ENCODE measurements at places on chromosomes 3 and 15.

GRCh38 chr3:169641167-169641566, 22.3 kb downstream of the MECOM start:
- DNase-seq, result no peak

- no peak for DNase-seq
Measured at GRCh38 chr3:184289426-184289938, 9.6 kb upstream of the PSMD2 start.

DNA sequence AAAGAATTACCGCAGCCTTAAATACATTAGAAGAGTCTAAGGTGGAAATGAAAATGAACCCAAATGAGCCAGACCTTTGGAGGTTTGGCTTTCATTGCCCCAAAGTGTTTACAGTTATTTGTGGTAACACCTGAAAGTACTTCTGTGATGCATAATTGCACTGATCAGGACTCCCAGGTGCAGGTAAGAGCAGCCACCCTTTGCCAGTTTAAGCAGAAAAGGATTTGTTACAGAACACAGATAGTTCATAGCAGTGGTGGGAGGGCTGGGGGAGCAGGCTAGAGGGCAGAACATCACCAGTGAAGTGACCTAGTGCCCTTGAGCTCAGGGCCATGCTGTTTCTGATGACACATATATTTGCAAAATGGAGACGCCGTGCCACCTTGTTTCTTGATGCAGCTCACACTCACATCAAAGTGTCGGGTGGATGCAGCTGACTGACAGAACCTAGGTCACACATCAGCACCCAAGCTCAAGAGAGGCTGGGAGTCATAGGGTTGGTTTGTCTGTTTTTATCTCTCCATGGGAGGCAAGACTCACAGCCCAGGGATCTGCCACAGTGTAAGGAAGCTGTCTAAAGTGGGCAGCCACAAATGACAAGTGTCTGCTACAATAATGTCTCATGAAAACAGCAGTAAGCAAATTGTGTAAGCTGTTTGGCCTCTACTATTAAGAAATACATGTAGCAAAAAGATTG, 49.1 kb downstream of the NEK11 start:
- DNase-seq, result no peak

DNA sequence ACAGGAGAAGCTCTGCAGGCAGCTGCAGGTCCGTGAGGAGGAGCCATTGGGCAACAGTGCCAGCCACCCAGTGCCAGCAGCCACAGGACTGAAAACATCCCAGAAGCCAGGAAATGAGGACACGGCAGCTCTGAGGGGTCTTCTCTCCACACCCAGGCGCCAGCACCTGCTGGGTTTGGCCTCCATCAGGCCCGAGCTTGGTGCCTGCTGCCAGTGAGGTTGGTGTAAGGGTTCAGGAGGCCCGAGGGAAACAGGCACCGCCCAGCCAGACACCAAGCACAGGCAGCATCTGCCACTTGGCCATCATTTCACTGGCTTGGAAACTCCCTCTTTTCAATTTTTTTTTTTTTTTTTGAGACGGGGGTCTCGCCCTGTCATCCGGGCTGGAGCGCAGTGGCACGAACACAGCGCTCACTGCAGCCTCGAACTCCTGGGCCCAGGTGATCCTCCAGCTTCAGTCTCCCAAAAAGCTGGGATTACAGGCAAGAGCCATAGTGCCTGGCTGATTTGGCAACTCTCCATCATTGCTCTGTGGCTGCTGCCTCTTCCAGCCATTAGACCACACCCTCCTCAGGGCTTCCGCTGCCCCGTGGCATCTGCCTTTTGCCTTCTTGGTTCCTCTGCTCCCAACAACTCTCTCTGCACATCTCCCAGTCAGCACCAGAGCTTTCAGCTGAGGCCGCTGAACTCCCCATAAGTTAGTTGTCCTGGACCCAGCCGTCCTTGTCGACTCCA, 1.5 kb upstream of the ITIH3 start:
- no peak for DNase-seq

DNA sequence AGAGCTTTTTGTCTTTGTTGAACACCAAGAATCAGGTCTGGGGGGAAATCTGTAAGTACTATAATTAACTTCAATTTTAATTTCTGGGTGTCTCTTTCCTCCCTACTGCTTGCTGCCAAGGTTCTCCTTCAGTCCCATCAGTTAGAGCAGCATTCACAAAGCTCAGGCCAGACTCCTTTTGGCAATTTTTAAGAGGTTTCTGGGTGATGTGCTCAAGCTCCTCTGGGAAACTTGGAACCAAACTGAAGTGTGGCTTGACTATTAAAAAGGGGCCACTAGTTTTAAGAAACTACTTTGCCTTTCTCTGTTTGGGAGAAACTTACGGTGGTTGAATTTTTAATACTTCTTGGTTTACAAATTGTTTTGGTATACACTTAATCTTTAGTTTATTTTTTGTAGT, 227.7 kb upstream of the SOX2 start:
- no peak for DNase-seq

DNA sequence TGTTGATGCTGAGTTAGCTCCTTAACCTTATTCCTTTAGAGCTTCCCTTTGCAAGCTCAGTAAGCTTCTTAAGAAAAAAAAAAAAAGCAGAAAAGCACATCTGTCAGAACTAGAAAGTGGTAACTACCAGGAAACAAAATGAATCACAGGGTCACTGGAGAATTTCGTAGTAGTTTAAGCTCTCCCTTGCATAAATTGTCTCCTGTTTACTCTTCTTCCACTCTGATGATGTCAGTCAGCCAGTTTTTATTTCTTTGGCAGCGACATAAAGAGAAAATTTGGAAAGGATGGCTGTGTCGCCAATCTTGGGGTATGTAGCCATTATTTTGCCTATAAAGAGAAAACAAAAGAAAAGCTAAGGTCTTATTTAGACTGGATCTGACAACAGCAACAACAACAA, 3.2 kb upstream of the GABRR3 start:
- DNase-seq, result no peak

DNA sequence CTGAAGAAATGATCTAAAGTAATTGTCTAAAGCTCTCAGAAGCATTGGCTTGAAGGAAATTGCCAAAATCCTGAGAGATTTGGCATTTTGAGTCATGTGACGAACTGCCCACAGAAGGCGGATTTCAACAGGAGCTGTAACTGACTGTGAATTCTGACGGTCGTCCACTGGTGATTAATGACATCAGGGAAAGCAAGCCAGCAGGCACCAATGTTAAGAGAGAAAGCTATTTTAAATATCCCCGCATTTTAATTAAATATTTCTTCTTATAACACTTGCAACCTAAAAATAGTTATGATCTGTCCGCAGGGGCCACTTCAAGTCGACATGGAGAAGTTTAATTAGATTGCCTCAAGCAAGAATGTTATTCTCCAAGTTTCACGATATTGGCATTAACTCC, 51.6 kb downstream of the WNT5A start:
- DNase-seq, result no peak

DNA sequence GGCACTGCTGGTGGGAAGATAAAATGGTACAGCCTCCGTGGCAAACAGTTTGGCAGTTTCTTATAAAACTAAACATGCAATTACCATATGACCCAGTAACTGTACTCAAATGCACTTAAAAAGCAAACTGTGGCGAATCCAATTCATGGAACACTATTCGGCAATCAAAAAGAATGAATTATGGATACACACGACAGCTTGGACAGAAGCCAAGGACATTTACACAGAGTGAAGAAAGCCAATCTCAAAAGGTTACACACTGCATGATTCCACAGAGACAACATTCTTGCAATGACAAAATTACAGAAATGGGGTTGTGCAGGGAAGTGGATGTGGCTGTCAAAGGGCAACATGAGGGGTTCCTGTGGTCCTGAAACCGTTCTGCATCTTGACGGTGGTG, 122.1 kb upstream of the IQSEC1 start:
- no peak for DNase-seq

DNA sequence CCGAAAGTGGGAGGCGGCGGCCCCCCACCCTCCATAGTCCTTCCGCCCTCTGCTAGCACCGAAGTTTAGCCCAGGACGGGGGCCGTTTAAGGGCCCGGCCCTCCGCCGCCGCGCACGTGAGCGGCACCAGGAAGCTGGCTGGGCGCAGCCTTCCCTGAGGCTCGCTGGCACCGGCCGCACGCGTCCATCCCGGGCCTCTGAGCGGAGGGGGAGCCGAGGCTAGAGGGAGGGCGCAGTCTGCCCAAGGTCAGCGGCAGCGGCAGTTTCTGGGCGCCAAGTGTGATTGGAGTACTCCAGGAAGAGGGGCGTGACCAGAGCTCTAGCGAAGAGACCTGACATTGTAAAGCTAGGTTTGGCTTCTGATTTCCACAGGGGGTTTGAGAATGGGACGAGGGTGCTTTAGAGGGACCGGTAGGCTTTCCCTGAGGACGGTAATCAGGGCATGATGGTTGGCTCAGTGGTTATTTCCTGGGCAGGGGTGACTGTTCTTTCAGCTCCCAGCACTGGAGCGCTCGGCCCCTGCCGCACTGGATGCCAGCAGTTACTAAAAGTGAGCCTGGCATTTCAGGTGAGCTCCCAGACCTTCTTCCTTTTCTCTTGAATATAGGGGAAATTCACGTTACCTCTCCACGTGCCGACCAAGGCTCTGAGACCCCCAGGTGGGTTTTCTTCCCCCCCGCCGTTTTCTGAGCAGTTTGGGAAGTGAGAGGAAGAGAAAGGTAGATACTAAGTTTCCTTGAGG, 853 bp downstream of the TEX264 start:
- no peak for DNase-seq

- DNase-seq, result no peak
Measured at GRCh38 chr3:36820083-36820482, 55.7 kb upstream of the DCLK3 start.

DNA sequence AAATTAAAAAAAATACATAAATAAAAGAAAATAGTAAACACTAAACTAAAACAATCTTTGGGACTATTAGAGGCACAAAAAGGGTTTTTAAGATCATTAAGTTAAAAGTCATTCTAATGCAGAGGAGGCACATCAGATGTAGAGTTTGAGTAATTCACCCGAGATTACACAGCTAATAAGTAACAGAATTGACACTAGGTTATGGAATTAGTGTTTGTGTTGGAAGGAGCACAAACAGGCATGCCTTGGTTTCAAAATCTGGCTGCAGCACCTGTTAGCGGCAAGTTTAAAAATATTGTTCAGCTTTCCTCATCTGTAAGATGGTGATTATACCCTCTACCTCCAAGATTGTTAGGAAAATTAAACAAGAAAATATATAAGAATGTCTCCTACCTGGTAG, 39.0 kb downstream of the RASA2 start:
- no peak for DNase-seq

DNA sequence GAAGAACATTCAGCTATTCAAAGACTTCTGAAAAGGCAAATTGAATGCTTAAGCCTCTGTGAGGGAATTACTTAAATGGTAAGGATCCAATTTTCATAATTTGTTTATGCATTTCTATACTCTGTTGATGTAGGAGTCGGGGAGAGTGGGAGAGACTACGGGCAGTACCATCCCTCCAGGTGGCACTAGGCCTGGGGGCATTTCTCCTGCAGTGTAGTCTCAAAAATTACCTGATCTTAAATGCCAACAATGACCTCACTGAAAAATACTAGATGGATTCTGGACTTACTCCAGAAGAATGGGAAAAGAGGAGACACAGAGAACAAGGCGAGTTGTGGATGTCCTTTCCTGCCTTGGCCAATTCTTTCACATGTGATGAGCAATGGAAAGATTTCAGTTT, 77.8 kb upstream of the PLXND1 start:
- DNase-seq, result no peak

- no peak for DNase-seq
Measured at GRCh38 chr3:71271596-71271995, 311.9 kb downstream of the FOXP1 start.

- DNase-seq, result no peak
Measured at GRCh38 chr3:121786485-121786884, 36.9 kb upstream of the GOLGB1 start.

GRCh38 chr3:64131725-64132469, 93.4 kb downstream of the PRICKLE2 start:
- no peak for DNase-seq

DNA sequence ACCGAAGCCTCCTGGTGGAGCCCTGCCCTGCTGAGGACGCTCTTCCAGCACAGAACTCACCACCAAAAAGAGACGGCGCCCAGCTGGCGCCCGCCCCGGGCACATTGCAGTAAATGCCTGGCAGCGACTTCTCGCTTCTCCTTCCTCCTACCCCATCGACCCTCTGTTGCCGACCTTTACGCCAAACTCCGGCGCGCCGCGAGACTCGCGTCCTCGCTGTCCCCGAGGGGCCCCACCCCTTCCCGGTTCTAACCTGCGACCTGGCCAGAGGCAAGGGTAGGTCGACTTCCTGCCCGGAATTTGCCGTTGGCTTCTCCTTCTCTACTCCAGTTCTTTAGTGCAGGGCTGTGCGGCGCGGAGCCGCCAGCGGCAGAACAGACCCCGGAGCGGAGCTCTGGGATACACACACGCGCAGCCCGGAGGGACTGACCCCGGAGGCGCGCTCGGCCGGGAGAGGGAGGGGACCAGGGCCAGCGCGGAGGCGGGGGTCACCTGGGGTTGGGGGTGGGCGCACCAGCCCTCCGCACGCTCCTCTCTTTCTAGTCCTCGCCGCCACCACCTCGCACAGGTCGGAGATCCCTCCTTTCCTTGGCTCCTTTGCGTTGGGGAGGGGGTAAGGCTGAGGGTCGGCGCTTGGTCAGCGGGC, 226.6 kb upstream of the AZI2 start:
- DNase-seq, result no peak

GRCh38 chr15:77181305-77182074, 110.6 kb upstream of the TSPAN3 start:
- DNase-seq, result no peak

GRCh38 chr3:42654331-42655201, 1.1 kb downstream of the ZBTB47 start:
- DNase-seq, result no peak

GRCh38 chr15:29813009-29813408, 9.3 kb downstream of the TJP1 start:
- no peak for DNase-seq

DNA sequence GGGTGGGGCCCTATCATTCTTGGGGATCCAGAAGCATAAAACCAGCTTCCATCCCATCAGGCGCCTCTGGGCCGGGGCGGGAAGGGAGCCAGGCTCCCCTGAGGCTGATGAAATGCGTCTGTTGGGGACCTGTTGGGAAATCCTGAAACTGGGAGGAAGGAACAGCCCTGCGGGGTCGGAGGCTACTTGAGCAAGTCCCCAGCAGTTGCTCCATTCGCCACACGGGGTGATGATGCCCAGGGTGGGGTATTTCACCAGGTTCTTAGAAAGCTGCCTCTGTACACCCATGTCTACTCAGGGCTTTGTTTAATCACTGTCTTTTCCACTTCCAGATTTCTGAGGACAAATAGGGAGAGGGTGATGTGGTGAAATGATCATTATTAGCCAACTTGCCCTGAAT, 25.4 kb upstream of the TSEN2 start:
- no peak for DNase-seq

DNA sequence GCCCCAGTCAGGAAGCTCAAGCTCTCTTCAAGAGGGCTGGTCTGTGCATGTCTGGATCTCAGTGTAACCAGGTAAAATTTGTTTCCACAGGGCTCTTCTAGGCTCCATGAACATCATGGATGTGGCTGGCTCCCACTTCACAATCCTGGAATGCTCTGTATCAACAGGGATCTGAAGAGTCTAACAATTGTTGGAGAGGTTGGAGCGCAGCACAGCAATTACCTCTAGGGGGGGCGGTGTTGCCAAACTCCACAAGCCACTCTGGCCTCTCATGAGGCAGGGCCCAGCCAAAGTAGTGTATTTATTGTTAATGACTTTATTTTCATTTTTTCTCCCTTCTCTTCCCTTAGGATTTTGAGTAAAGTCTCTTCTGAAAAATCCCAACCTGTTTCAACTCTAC, 6.1 kb upstream of the EIF2B5 start:
- DNase-seq, result no peak

- no peak for DNase-seq
Measured at GRCh38 chr3:101413656-101414055, 93.3 kb upstream of the IMPG2 start.

GRCh38 chr3:45795509-45795881, 841 bp downstream of the SLC6A20 start:
- no peak for DNase-seq

All from BJ (cell line).